ENCODE measurements at places on chromosomes 2 and 18. TPM values are rescaled to one million over a fixed set of nuclear protein-coding genes. Genes with fewer than 3 reads are reported as not detected.

DNA sequence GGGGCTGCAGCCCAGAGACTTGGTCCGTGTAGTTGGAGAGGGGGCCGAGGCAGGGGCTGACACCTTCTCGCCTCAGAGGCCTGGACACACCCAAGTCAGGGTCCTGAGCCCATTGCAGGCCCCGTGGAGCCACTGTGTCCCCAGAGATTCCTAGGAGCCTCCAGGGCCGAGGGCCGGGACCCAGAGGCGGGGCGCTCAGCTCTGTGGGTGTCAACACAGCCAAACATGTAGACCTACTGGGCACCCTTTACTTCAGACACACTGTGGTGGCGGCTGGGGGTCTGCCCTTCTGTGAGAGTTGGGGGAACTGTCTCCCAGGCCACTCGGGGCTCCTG, 459 bp upstream of the ESPNL start:
- no peak overlapping the region for H3K27ac ChIP-seq
- H3K27me3 ChIP-seq: no peaks in the 10 kb centered on the region
- H3K4me1 ChIP-seq: no peaks in the 10 kb centered on the region
- no peak overlapping the region for H3K4me3 ChIP-seq
- DNase-seq: no peak

GRCh38 chr2:59568461-59568860, 985.0 kb downstream of the BCL11A start:
- DNase-seq: no peak
- no peaks in the 10 kb centered on the region for H3K36me3 ChIP-seq
- no peak overlapping the region for H3K4me3 ChIP-seq

DNA sequence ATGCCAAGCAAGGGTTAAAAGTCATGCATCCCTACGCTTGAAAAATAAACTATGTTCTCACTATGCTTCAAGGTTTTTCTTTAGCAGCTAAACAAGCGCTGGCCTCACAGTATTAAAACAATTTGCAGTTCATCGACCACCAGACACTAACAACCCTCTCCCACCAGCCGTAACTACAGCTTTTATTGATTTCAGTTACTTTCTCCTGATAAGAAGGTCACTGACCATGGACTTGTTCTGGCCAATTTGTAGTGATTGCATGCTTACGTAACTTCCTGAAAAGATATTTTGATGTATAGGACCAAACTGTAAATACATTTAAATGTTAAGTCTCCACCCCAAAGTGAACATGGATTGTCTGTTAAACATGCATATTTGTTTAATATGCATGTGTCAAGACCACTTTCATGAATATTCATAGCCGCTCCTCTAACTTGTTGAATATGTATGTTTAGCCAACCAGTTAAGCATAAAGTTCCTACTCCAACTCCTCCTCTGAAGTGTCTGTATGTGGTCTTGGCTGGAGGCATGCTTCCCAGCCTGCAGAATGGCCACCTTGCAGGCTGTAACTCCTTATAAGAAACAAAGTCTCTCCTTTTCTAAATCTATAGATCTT, 1.7 kb upstream of the THOC1 start:
- no peaks in the 10 kb centered on the region for H3K27me3 ChIP-seq
- no peak for DNase-seq
- H3K27ac ChIP-seq: peak overlapping the region; percentile 12
- peaks cover 25% of the 10 kb centered on the region for H3K36me3 ChIP-seq
- H3K4me1 ChIP-seq: peaks cover 8% of the 10 kb centered on the region

RSAD2 gene
- 37.2 TPM for total RNA-seq

GRCh38 chr2:179949438-179949837, 57.7 kb downstream of the CWC22 start:
- peaks cover 18% of the 10 kb centered on the region for H3K36me3 ChIP-seq
- no peak for DNase-seq
- H3K4me1 ChIP-seq: no peaks in the 10 kb centered on the region
- H3K27me3 ChIP-seq: no peaks in the 10 kb centered on the region

IL1A gene
- 6.4 TPM for total RNA-seq

GRCh38 chr2:191274413-191274815, 29.2 kb downstream of the MYO1B start:
- DNase-seq: no peak
- no peaks in the 10 kb centered on the region for H3K27me3 ChIP-seq
- no peaks in the 10 kb centered on the region for H3K4me1 ChIP-seq
- H3K36me3 ChIP-seq: no peaks in the 10 kb centered on the region

STK11IP gene
- 29.3 TPM for total RNA-seq

- H3K4me1 ChIP-seq: peaks cover 3% of the 10 kb centered on the region
- H3K4me3 ChIP-seq: no peak overlapping the region
- H3K36me3 ChIP-seq: peaks cover 86% of the 10 kb centered on the region
These were observed 39.1 kb downstream of the RMC1 start for GRCh38 chr18:23542461-23542860.

- peaks cover 12% of the 10 kb centered on the region for H3K36me3 ChIP-seq
- peak; percentile 71 for DNase-seq
- no peaks in the 10 kb centered on the region for H3K27me3 ChIP-seq
- H3K4me1 ChIP-seq: peaks cover 37% of the 10 kb centered on the region
- peak overlapping the region; percentile 92 for H3K27ac ChIP-seq
These were observed 70.7 kb downstream of the TIMM21 start for GRCh38 chr18:74219056-74219455.

SRD5A2 gene
- not detected for total RNA-seq

All from Calu3 (cell line).